A549 treated with CORT108297 at 1 μM for 4 hours (cell line): ENCODE measurements at places on chromosomes 4 and X. TPM values are rescaled to one million over a fixed set of nuclear protein-coding genes. Genes with fewer than 3 reads are reported as not detected.

ANXA3 gene
- 53.7 to 73.0 TPM (median 55.3 TPM) in 5 replicates for total RNA-seq

LDOC1 gene
- total RNA-seq = 83.3 to 109 TPM (median 106 TPM) in 5 replicates

ADH4 gene
- 0.07 TPM in 1 of 5 replicates, not detected in the others for total RNA-seq

TIGD2 gene
- total RNA-seq = 4.2 to 7.1 TPM (median 5.0 TPM) in 5 replicates

CT55 gene
- total RNA-seq = not detected in 5 replicates

NAAA gene
- total RNA-seq = 23.3 to 26.0 TPM (median 24.3 TPM) in 5 replicates

AFM gene
- total RNA-seq = not detected in 5 replicates

HSFX4 gene
- total RNA-seq = not detected in 5 replicates

MAOA gene
- 0.17 to 0.80 TPM (median 0.35 TPM) in 5 replicates for total RNA-seq

FAM53A gene
- 0.50 to 1.4 TPM (median 0.77 TPM) in 5 replicates for total RNA-seq

CT47B1 gene
- total RNA-seq = 0.07 TPM in 1 of 5 replicates, not detected in the others

SLIT2 gene
- total RNA-seq = 0.01 to 0.04 TPM (median 0.02 TPM) in 3 of 5 replicates, not detected in the others

NAP1L3 gene
- total RNA-seq = 0.25 to 0.42 TPM (median 0.29 TPM) in 5 replicates

USP46 gene
- 6.7 to 8.3 TPM (median 7.7 TPM) in 5 replicates for total RNA-seq

AREG gene
- 55.0 to 73.0 TPM (median 66.7 TPM) in 5 replicates for total RNA-seq

HAUS3 gene
- 6.7 to 8.9 TPM (median 7.7 TPM) in 5 replicates for total RNA-seq

MAGEA11 gene
- 0.07 TPM in 1 of 5 replicates, not detected in the others for total RNA-seq

CPZ gene
- total RNA-seq = 0.20 to 0.35 TPM (median 0.24 TPM) in 5 replicates

ADRA2C gene
- total RNA-seq = 5.9 to 11.6 TPM (median 11.3 TPM) in 5 replicates

ARX gene
- total RNA-seq = 0.25 to 0.58 TPM (median 0.41 TPM) in 5 replicates

RS1 gene
- not detected in 5 replicates for total RNA-seq

CLDN2 gene
- total RNA-seq = 7.1 to 9.0 TPM (median 7.8 TPM) in 5 replicates

NR3C2 gene
- total RNA-seq = 0.01 TPM in 1 of 5 replicates, not detected in the others

FAM199X gene
- total RNA-seq = 13.5 to 20.0 TPM (median 16.9 TPM) in 5 replicates

PCSK1N gene
- total RNA-seq = 17.4 to 54.0 TPM (median 47.3 TPM) in 5 replicates

TLR3 gene
- total RNA-seq = 0.29 to 0.52 TPM (median 0.41 TPM) in 5 replicates

TECRL gene
- total RNA-seq = not detected in 5 replicates

SMR3A gene
- not detected in 5 replicates for total RNA-seq

CT45A3 gene
- total RNA-seq = 0.11 to 0.16 TPM in 2 of 5 replicates, not detected in the others

HTATSF1 gene
- total RNA-seq = 45.5 to 73.7 TPM (median 56.2 TPM) in 5 replicates

CT45A10 gene
- total RNA-seq = 0.13 to 0.38 TPM (median 0.32 TPM) in 4 of 5 replicates, not detected in the other

AFF2 gene
- not detected in 5 replicates for total RNA-seq
